ENCODE measurements at places on chromosomes 1 and 21.

DNA sequence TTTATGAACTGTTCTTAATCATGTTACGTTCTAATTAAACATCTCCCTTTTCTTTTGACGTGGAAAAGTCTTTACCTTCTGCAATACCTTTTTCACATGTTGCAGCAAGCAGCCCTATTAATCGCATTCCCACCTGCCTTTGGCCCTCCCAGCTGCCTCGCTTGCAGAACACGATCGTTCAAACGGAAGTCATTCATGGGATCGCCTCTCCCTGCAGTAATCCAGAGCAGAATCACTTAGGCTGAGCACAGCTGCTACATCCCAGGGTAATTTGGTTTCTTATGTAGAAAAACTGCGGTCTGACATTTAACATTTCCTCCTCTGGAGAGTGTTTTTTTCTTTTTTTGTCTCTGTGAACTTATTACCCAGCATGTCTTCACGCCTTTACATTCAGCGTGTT lies 206.3 kb downstream of the KIF26B start:
- DNase-seq: no peak

- no peak for DNase-seq
Observed at GRCh38 chr1:158124034-158124433, 56.7 kb upstream of the CD1D start.

GRCh38 chr1:41812453-41812852 lies 106.3 kb downstream of the HIVEP3 start:
- peak; percentile 87 for DNase-seq

GRCh38 chr1:151197863-151198253 lies 494 bp upstream of the PIP5K1A start:
- DNase-seq: no peak

DNA sequence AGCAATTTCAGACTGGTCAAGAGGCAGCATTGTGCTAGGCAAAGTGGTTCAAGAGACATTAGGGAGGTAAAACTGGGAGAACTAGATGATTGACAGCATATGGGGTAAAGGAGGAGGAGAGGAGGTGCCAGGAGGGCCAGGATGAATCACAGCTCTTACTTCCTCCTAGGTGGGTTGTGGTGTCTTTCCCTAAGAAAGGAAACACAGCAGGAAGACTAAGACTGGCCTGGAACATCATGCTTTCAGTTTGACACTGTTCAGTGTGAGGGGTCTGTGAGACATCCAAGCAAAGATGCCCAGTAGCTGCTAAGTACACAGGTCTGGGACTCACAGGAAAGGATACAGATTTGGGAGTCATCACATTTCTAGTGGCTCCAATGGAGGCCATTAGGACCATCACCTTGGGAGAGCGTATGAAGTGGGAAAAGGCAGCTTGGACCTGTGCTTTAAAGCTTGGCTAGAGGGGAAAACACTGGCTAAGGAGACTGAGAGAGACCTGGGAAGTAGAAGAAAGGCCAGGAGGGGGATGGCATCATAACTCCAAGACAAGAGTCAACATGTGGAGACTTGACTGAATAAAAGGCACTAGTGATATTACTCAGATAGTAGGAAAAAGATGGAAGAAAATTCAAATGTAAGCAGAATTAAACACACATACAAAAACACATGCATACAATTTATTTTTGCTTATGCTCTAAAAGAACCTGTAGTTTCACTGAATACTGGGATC lies 17.3 kb downstream of the CD58 start:
- no peak for DNase-seq
